T-helper 2 cell treated with Interferon-gamma antibody and Interleukin-4, amounts not matched to agents 100 ng/mL and 5 ng/mL, for 36 hours (primary cell): ENCODE measurements at places on chromosomes 3 and 15. TPM values are rescaled to one million over a fixed set of nuclear protein-coding genes. Genes with fewer than 3 reads are reported as not detected.

UBA7 gene
- 213 and 218 TPM in 2 replicates for total RNA-seq

NR1I2 gene
- total RNA-seq: 0.07 and 0.09 TPM in 2 replicates

MOBP gene
- total RNA-seq: 0.05 TPM in 1 of 2 replicates, not detected in the other

NANOGP8 gene
- not detected in 2 replicates for total RNA-seq

CCDC39 gene
- total RNA-seq: not detected in 2 replicates

CIB2 gene
- 1.1 and 1.8 TPM in 2 replicates for total RNA-seq

TTLL13 gene
- total RNA-seq: 0.34 and 1.1 TPM in 2 replicates

SPG11 gene
- total RNA-seq: 72.2 and 76.7 TPM in 2 replicates

CCDC12 gene
- total RNA-seq: 67.6 and 71.5 TPM in 2 replicates

FHIT gene
- total RNA-seq: 40.4 and 40.6 TPM in 2 replicates

ARL14 gene
- not detected in 2 replicates for total RNA-seq

PPARG gene
- total RNA-seq: 1.2 and 1.7 TPM in 2 replicates

SCAANT1 gene
- total RNA-seq: not detected in 2 replicates

ZNF774 gene
- 1.8 and 1.9 TPM in 2 replicates for total RNA-seq

POLQ gene
- total RNA-seq: 37.1 and 37.7 TPM in 2 replicates

TUSC2 gene
- 21.0 and 22.1 TPM in 2 replicates for total RNA-seq

TMEM45A gene
- total RNA-seq: 0.32 and 0.68 TPM in 2 replicates
